ENCODE measurements at places on chromosomes 3 and 15.

GRCh38 chr3:48521635-48522034, 17.7 kb upstream of the SHISA5 start:
- DNase-seq = no peak

- no peak for DNase-seq
Measured at GRCh38 chr3:123757281-123757940, 126.7 kb downstream of the MYLK start.

DNA sequence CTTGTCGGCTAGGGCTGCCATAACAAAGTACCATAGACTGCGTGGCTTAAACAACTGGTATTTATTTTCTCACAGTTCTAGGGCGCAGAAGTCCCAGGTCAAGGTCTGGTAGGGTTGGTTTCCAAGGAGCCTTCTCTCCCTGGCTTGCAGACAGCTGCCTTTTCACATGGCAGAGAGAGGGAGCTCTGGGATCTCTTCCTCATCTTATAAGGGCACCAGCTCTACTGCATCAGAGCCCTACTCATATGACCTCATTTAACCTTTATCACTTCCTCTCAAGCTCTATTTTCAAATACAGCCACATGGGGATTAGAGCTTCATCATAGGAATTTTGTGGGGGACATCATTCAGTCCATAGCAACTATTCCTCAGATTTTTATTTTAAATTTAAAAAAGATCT, 17.6 kb upstream of the PAQR9 start:
- DNase-seq = no peak

DNA sequence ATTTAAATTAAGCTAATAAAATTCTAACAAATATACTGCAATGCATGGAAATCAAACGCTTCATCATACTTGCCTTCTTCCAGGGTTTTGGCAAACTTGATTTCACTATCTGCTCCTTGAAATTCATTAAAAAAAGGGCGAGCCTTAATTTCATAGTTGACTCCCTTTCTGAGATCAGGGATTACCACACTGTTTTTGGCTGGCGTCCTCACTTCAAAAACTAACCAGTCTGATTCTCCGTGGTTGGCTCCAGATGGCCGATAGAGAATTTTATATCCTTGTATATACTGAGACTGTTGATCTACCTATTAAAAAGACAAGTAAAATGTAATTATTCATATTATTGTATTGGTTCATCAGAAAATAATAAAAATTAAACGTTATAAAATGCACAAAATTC, 1106.8 kb downstream of the ROBO1 start:
- no peak for DNase-seq

DNA sequence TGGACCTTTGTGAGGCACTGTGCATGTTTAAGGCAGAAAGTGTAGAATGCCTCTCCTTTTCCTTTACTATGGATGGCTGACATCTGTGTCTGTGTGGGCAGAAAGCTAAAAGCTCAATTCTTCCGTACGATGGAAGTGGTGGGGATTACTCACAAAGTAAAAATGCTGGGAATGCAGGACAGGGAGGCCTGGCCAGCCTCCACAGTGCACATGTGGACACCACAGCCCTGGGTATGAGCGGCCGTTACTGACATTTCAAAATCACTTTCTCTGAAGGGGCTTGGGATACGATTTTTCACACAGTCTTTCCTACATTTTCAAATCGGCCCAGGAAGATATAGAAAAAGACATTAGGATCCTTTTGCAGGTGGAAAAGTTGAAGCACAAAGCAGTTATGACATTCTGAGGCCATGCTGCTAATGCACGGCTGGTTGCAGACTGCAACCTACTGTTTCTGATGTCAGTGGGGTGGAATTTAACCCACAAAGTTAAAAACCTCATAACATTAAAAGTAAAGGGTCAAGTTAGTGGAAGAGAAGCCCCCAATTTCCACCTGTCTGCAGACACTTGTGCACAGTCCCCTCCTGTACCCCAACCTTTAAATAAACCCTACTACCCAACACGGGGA, 27.9 kb downstream of the EHD4 start:
- no peak for DNase-seq

GRCh38 chr15:58279654-58280053, 141.5 kb downstream of the AQP9 start:
- no peak for DNase-seq

GRCh38 chr15:24856397-24857390, 98.1 kb upstream of the SNRPN start:
- DNase-seq = no peak

DNA sequence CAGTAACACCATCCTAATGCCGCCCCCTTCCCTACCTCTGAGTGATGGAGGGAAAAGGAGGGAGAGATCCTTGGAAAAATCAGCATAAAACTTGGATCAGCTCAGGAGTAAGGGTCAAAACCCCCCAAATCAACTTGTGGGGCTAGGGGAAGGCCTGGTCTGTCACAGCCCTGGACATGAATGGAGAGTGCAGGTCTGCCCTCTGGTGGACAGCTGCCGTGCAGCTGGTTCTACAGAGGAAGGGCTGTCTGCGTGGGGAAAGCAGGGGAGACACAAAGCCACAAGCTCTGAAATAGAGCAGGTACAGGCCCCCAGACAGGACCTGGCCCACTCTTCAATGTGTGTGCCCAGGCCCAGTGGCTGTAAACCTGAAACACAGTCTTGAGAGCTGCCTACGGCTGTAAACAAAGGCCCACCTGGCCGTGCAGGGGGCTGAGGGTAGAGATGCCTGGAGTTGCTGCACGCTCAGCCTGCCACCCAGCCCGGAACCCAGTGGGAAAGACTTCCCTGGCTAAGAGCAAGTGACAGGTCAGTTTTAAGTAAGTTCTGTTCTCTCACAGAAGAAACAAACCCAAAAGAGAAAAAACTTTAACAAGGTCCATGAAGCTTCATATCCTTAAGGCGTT, 16.4 kb downstream of the CLK3 start:
- DNase-seq = peak; percentile 15

DNA sequence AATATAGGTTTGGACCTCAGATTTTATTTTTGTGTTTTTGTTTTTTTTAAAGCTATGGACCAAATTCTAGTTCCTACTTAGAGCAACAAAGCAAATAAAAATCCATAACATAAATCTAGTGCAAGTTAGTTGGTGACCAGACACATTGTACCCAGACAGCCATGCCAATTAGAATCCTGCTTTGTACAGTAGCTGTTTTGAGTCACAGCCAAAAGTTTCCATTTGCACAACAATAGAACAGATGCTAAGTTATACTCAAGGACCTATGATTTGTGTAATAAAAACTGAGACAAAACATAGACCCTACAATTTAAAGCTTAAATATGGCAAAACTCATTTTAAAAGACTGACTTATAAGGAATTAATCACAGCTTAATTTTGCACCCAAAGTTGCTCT, 513.1 kb upstream of the CBLB start:
- DNase-seq = no peak

DNA sequence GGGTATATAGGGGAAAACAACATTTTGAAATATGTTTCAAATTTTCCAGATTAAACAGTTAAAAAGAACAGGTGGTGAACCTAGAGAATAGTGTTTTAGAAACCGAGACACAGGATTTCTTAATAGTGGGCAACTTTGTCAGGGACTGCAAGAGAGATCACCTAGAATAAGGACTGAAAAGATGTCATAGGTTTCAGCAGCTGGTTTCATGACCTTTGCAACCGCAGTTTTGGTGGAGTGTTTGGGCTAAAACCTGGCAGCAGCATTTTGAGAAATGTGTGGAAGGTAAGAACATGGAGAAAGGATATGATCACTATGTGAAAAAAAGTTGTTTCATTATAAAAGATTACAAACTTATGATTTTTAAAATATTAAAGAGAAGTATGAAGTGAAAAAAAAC, 34.9 kb downstream of the PRKCI start:
- DNase-seq = no peak

- no peak for DNase-seq
Measured at GRCh38 chr15:72916897-72917296, 133.3 kb upstream of the ADPGK start.

DNA sequence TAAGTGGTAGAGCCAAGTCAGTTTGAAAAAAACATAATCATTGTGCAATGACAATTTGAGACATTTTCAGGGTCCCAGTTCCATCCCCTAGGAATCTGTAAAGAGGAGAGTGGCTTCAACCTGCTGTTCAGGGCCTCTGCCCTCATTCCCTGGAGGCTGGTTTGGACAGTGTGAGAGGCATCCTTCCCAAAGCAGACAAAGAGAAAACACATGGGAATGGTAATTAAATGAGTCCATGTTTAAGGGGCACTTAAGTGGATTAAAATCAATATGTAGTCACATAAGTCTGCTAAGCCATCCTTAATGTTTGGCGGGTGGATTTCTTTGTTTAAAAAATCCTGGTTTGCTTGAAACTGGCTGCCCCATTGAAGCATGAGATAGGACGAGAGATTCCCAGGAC, 146.3 kb upstream of the CTDSPL start:
- no peak for DNase-seq

DNA sequence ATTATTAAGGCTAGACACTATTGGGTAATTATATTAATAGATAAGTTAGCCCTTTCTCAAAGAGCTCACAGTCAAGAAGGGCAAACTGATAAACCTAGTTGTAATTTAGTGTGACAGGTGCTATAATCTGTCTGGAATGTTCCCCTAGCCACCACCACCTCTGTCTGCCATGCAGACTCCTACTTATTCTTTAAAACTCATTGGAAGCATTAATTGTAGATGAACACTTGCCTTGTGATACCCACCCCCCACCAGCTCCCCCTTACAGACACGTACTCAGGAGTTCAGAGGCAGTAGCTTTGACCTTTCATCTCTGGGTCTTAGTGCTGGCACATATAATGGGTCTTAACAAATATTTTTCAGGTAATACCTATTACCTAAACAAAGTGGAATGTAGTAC, 195.9 kb downstream of the TP63 start:
- no peak for DNase-seq

DNA sequence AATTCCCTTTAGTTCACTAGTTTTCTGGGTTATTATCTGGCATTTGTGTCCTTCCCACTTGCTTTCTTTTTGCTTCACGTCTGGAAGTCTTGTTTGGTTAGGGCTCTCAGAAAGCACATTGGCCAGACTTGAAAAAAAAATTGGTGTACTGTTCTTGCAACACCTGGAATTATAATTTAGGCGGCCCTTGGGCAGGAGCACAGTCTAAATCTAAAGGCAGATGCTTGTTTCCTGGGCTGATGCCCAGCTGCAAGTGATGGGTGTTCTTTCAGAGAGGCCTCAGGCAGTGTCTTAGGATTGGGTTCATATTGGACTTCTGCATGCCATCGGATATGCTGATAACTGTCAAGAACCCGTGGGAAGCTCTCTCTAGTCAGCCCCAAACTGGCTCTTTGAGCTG, 521.5 kb downstream of the PDCD6IP start:
- no peak for DNase-seq

GRCh38 chr15:45993508-45993907, 358.7 kb downstream of the SQOR start:
- no peak for DNase-seq

- peak; percentile 33 for DNase-seq
Measured at GRCh38 chr15:73991260-73991659, 835 bp downstream of the STOML1 start.

- no peak for DNase-seq
Measured at GRCh38 chr15:48872632-48873031, 5.3 kb upstream of the EID1 start.

GRCh38 chr15:39358441-39359041, 222.3 kb upstream of the THBS1 start:
- no peak for DNase-seq

DNA sequence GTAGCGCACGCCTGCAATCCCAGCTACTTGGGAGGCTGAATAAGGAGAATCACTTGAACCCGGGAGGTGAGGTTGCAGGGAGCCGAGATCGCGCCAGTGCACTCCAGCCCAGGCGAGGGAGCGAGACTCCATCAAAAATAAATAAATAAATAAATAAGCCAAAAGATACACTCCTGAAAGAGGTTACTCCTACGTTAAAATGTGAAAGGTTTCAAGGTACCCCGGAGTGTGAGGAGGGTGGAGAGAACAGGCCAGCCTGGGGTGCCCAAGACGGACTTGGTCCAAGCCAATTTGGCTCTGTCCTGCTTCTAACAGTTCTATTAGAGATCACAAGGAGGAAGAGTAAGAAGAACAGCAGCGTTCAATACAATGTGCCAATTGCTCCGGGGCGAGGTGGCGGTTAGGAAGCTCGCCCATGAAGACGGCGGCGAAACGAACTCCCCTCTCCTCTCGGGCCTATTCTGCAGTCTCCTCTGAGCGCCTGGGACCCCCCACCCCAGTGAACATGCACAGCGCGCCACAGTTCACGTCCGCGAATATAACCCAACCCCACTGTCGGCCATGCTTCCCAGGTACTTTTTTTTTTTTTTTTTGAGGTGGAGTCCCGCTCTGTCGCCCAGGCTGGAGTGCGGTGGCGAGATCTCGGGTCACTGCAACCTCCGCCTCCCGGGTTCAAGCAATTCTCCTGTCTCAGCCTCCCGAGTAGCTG, 942 bp downstream of the ELP6 start:
- no peak for DNase-seq

- no peak for DNase-seq
Measured at GRCh38 chr3:177510693-177511216, 313.5 kb upstream of the TBL1XR1 start.

GRCh38 chr3:194163697-194164096, 27.7 kb downstream of the HES1 start:
- no peak for DNase-seq

- peak; percentile 27 for DNase-seq
Measured at GRCh38 chr15:31435261-31435911, 108.8 kb downstream of the KLF13 start.

DNA sequence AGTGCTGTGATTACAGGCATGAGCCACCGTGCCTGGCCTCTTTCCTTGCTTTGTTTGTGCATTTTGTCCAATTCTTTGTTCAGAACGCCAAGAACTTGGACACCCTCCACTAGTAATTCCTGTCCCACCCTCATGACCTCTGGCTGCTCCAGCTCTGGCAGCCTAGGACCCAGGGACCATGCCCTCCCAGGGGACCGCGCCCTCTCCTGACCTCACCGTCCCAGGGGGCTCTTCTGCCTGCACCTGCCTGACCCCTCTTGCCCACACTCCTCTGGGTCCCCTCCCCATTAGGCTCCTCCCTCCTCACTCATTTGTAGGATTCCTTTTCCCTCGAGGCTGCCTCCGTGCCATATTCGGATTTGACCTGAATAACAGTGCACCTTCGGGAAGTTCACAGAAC, 41.1 kb downstream of the FSD2 start:
- DNase-seq = no peak

GRCh38 chr3:158279609-158280008, 169.7 kb downstream of the RSRC1 start:
- DNase-seq = no peak

- DNase-seq = no peak
Measured at GRCh38 chr3:15645246-15645645, 43.7 kb downstream of the BTD start.

- no peak for DNase-seq
Measured at GRCh38 chr15:71529361-71529760, 281.0 kb upstream of the NR2E3 start.

GRCh38 chr3:62986061-62986460, 110.8 kb upstream of the CADPS start:
- DNase-seq = no peak
